ENCODE measurements at places on chromosomes 12 and 14. TPM values are rescaled to one million over a fixed set of nuclear protein-coding genes. Genes with fewer than 3 reads are reported as not detected.

DNA sequence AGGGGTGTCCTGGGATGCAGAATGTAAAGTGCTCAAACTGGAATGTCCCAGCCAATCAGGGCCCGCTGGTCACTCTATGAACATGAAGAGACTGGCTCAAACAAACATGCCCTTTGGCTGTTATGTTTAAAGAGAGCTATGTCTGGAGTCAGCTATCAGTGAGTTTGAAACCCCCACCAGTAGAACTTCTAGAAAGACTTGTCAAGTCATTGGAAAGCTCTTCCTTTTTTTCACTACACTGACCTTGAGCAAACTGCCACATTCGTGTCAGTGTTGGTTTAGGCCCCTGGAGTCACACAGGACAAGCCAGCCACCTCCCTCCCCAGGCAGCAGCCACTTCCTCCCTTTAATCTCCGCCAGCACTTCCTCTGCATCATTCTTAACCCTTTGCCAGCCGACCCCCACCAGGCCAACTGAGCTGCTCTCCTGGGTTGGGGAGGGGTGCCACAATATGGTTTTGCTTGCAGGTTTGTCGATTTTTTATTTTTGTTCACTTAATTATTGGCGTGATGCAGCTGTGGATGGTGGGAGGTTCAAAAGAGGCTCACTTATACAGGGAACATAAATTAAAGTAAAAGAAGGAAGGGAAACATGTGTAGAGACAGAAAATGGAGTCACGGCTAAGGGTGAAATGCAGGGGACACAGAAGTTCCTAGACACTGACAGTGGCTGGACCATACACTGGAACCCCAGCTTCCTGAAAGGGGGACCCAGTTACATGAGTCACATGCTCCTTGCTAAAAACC is 25.3 kb downstream of the CMKLR1 start:
- DNase-seq = no peak
- no peaks in the 10 kb centered on the region for H3K27me3 ChIP-seq
- H3K4me1 ChIP-seq = no peaks in the 10 kb centered on the region
- no peaks in the 10 kb centered on the region for H3K36me3 ChIP-seq
- no peak overlapping the region for H3K4me3 ChIP-seq

GRCh38 chr12:79406993-79407392 is 283.8 kb downstream of the PAWR start:
- no peaks in the 10 kb centered on the region for H3K4me1 ChIP-seq
- H3K4me3 ChIP-seq = no peak overlapping the region
- H3K36me3 ChIP-seq = no peaks in the 10 kb centered on the region
- DNase-seq = no peak

DNA sequence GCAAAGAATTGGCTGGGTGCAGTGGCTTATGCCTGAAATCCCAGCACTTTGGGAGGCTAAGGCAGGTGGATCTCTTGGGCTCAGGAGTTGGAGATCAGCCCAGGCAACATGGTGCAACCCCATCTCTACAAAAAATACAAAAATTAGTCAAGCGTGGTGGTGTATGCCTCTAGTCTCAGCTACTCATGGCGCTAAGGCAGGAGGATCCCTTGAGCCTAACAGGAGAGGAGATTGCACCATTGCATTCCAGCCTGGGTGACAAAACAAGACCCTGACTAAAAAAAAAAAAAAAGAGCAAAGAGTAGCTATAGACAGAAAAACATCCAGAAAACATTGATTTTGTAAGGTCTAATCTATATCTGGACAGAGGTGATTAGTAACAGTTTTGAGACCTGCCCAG is 25.0 kb downstream of the KIF21A start:
- no peaks in the 10 kb centered on the region for H3K36me3 ChIP-seq
- H3K27ac ChIP-seq = no peak overlapping the region
- no peaks in the 10 kb centered on the region for H3K27me3 ChIP-seq

DNA sequence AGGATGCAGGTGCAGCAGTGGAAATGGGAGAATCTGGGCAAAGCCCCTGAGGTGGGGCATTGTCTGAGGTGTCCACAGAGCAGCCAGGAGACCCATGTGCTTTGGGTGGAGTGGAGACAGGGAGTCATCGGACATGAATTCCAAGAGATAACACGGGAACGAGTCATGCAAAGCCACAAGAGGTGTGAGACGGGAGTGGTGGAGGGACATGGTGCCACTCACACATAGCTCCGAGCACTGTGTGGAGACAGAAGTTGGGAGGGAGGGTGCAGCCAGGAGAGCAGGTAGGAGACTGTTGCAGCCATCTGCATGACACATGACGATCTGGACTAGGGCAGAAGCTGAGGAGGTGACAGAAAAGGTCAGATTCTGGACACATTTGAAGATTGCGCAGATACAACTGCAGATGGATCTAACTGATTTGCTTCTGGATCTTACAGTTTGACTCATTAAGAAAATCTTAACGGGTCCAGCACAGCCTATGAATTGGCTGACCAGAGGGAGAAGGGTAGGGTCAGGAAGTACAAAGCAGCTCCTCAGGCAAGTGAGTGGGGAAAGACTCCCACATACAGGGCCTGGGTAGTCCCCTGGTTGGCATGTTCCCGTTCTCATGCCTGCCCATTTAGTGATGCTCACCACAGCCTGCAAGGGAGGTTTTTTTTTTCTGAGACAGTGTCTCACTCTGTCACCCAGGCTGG is 379.8 kb downstream of the FUT8 start:
- no peak for DNase-seq
- H3K27me3 ChIP-seq = no peaks in the 10 kb centered on the region
- H3K4me1 ChIP-seq = no peaks in the 10 kb centered on the region
- H3K27ac ChIP-seq = no peak overlapping the region
- no peaks in the 10 kb centered on the region for H3K36me3 ChIP-seq

DNA sequence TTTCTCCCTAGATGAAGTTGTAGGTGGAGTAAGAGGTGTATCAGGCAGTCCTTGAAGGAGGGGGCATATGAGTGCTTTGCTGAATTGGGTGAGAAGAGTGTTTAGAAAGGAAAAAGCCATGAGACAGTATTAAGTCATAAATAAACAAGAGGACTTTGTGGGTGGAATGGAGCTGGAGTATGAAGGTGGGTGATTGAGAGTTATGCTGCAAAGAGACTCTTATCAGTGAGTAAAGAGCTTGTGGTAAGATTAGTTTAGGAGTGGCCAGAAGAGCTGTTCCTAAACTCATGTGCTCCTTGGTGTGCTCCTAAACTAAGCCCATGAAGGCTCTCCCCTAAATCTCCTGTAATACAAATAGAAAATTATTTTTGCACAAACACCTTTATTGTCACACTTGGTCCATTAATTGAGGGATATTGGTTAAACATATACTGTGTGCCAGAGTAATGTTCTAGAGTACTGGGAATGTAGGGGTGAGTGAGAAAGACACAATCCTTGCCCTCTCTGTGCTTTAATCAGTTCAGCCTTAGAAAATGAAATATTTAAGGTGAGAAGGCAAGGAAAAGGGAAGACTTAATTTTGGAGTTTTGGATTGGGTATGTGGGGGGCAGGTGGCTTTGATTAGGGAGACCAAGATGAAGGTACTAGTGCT is 9.8 kb downstream of the CHPT1 start:
- no peak for DNase-seq
- no peaks in the 10 kb centered on the region for H3K27me3 ChIP-seq
- H3K36me3 ChIP-seq = no peaks in the 10 kb centered on the region

GRCh38 chr14:105536051-105536450 is 9.7 kb downstream of the TMEM121 start:
- no peak overlapping the region for H3K27ac ChIP-seq
- H3K36me3 ChIP-seq = no peaks in the 10 kb centered on the region
- H3K4me3 ChIP-seq = no peak overlapping the region
- no peaks in the 10 kb centered on the region for H3K27me3 ChIP-seq
- peaks cover 23% of the 10 kb centered on the region for H3K4me1 ChIP-seq
- no peak for DNase-seq

- no peaks in the 10 kb centered on the region for H3K27me3 ChIP-seq
- no peak for DNase-seq
- H3K36me3 ChIP-seq = no peaks in the 10 kb centered on the region
- no peaks in the 10 kb centered on the region for H3K4me1 ChIP-seq
- H3K27ac ChIP-seq = no peak overlapping the region
Measured at GRCh38 chr12:2614341-2614740, 180.4 kb upstream of the FKBP4 start.

- no peaks in the 10 kb centered on the region for H3K27me3 ChIP-seq
- H3K36me3 ChIP-seq = no peaks in the 10 kb centered on the region
- H3K4me3 ChIP-seq = no peak overlapping the region
- no peak for DNase-seq
- H3K4me1 ChIP-seq = no peaks in the 10 kb centered on the region
- no peak overlapping the region for H3K27ac ChIP-seq
Measured at GRCh38 chr12:13780453-13780852, 200.9 kb downstream of the GRIN2B start.

DNA sequence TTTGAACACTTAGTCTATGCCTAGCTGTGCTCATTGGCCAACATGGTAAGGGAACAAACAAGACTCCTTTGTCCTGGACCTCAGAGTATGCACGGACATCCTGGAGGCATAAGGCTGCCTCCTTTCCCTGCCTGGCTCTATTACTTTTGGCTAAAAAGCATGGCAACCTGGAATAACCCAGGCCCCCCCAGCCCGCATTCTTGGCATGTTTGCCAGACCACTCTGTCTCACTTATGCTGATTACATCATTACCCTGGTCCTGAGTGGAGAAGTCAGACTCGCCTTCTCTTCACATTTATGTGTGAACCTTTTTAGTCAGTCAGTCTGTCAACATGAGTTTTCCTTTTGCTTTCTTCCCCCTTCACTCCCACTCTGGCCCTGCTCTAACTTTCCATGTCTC is 58.0 kb upstream of the ELK3 start:
- no peaks in the 10 kb centered on the region for H3K36me3 ChIP-seq
- H3K4me3 ChIP-seq = no peak overlapping the region
- no peaks in the 10 kb centered on the region for H3K4me1 ChIP-seq
- no peaks in the 10 kb centered on the region for H3K27me3 ChIP-seq
- DNase-seq = no peak

DNA sequence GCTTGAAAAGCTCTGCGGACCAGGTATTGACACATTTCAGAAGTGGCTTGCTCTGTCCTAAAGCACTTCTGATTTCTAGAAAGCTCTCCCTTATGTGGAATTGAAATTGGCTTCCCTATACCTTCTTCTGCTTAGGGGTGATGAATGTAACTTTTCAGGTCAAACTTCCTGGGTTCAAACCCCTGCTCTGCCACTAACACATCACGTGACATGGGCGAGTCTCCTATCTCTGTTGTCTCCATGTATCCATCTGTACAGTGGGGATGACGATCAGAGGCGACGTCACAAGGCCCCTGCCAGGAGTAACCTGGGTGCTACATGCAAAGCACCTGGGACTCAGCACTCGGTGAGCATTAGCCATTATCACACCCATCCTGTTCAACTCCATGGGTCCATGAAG is 73.7 kb upstream of the PIWIL1 start:
- H3K4me3 ChIP-seq = no peak overlapping the region
- H3K27ac ChIP-seq = no peak overlapping the region
- no peaks in the 10 kb centered on the region for H3K4me1 ChIP-seq

TSPAN19 gene
- not detected for total RNA-seq

IPO4 gene
- 41.7 TPM for total RNA-seq

BEST3 gene
- not detected for total RNA-seq

ARHGEF25 gene
- 5.1 TPM for total RNA-seq

HVCN1 gene
- total RNA-seq = 16.5 TPM

C12orf56 gene
- not detected for total RNA-seq

CACNA2D4 gene
- total RNA-seq = 9.5 TPM

Data from Peyer's patch (tissue), 4 donors.